Left lung (tissue), 14 donors: ENCODE measurements at places on chromosomes 2 and 18. TPM values are rescaled to one million over a fixed set of nuclear protein-coding genes. Genes with fewer than 3 reads are reported as not detected.

The CAMKMT gene
- 17.5 TPM for total RNA-seq

The HAAO gene
- 6.2 TPM for total RNA-seq

DNA sequence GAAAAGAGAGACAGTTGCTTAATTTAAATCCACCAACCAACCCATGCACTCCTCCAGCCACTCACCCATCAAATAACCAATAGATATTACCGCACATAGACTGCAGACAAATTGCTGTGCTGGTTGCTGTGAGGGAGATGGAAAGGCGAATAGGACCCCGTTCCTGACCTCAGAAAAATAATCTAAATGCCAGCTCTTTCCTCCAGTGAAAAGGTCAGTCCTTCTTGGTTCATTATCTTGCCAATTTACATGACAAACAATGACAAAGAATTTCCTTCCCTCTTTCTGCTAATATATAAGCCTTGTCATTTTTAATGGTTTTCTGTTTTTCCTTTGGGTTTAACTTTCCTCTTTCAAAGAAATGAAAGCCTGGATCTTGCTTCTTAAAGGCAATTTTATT is 61.6 kb downstream of the MEP1B start:
- H3K4me1 ChIP-seq: no peaks in the 10 kb centered on the region
- no peak overlapping the region for H3K27ac ChIP-seq
- no peak overlapping the region for H3K4me3 ChIP-seq
- DNase-seq: no peak
- no peaks in the 10 kb centered on the region for H3K27me3 ChIP-seq
- no peaks in the 10 kb centered on the region for H3K36me3 ChIP-seq

- no peaks in the 10 kb centered on the region for H3K27me3 ChIP-seq
- H3K27ac ChIP-seq: no peak overlapping the region
- H3K36me3 ChIP-seq: no peaks in the 10 kb centered on the region
- no peak overlapping the region for H3K4me3 ChIP-seq
- DNase-seq: no peak
- H3K4me1 ChIP-seq: no peaks in the 10 kb centered on the region
These were observed 62.7 kb upstream of the GATA6 start for GRCh38 chr18:22106536-22107292.

The CCDC74A gene
- 2.7 TPM for total RNA-seq

DNA sequence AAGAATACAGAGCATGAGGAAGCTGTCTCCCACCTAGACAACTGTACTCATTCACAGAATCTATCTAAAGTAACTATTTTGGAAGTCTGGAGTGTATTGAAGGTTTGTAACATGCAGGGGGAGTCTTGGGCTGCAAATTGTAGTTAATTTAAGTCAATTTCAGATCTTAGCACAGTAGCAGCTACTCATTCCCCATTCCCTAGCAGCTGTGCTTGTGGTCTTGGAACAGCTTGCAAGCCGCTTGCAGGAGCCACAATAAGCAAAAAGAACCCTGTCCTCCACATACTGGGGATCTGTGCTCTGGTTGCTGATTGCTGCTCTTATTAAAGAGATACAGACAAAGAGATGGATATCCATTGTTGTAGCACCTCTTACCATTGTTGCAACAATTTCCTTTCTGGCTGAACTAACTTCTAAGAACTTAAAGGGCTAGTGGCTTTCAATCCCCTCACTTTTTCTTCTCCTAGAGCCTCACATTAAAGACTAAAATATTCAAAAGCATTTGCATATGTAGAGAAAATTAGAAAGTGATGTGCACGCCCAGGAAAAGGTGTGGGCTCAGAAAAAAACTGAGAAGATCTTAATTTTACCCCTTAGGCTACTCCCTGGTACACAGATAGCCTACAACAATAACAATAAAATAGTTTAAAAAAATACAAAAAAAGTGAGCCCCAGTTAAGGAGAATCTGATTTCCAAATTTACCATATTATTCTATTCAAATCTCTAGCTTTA is 1775.1 kb upstream of the PIK3C3 start:
- H3K4me3 ChIP-seq: no peak overlapping the region
- H3K4me1 ChIP-seq: no peaks in the 10 kb centered on the region
- no peaks in the 10 kb centered on the region for H3K27me3 ChIP-seq
- no peak overlapping the region for H3K27ac ChIP-seq

DNA sequence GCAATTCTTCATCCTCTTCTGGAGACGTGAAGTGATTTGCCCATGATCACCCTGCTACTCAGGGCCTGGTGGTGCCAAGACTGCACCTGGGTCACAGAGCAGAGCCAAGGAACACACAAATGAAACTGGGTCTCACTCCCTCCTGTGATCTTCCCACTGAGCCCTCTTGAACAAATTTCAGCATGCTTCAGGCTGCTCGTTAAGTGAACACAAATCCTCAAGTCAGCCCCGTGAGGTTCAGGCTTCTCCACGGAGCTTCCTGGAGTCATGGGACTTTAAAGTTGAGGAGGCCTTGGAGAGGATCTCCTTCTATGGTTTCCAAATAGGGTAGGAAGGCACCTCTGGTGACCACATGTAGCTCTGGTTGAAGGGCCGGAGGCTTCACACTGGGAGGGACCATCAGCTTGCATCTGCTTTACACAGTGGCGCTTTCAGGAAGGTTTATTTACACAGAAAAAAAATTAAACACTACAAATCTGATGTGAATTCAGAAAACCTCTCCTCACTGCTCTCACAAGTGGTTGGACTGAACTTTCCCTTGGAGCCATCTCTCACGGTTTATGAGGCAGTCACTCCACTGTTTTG is 255.4 kb downstream of the LOXHD1 start:
- no peak for DNase-seq
- no peaks in the 10 kb centered on the region for H3K36me3 ChIP-seq
- no peak overlapping the region for H3K27ac ChIP-seq
- no peaks in the 10 kb centered on the region for H3K4me1 ChIP-seq
- no peaks in the 10 kb centered on the region for H3K27me3 ChIP-seq

The RUFY4 gene
- total RNA-seq: not detected

GRCh38 chr2:492178-492577 is 185.0 kb downstream of the TMEM18 start:
- H3K4me3 ChIP-seq: no peak overlapping the region
- no peak for DNase-seq
- no peaks in the 10 kb centered on the region for H3K4me1 ChIP-seq
- no peaks in the 10 kb centered on the region for H3K36me3 ChIP-seq

- H3K27me3 ChIP-seq: no peaks in the 10 kb centered on the region
- no peak for DNase-seq
- H3K36me3 ChIP-seq: no peaks in the 10 kb centered on the region
These were observed 6.6 kb downstream of the ASB18 start for GRCh38 chr2:236257575-236257974.

DNA sequence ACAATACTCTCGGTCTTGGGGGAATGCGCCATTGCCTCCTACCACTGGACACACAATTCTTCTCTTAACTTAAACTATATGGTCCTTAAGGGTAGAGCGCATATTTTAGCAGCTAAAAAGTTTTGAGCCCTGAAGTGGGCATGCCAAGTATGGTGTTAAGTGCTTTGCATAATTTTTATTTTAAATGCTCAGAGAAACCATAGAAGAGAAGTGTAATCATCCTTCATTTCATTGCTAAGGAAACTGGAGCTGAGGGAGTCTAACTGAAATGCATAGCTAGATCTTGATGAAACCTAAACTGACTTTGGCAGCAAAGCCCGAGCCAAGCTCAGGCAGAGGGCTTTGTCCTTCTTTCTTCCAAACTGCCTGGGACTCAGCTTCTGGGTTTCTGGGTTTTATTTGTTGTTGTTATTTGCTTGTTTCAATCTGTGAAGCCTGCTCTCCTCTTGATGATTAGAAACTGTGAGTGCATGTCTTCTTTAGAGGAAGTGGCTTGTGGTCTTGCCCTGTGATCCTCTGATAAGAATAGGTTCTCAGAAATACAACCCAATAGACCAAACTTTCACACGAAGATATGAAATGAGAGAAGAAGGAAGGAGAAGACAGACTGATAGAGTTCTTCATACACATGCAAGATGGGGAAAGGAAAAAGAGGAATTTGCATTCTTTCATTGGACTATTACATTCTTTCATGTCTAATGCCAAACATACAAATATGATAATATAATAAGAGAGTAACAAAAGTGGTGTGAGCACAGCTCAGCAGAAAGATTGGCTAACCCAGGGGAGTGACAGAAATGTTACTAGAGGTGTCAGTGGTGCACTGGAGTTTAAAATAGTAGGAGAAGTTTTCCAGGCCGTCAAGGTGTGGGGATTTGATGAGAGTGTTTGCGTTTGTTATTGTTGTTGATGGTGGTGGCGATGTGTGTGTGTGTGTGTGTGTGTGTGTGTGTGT is 7.5 kb upstream of the RNF144A start:
- H3K4me3 ChIP-seq: no peak overlapping the region
- H3K4me1 ChIP-seq: no peaks in the 10 kb centered on the region
- H3K36me3 ChIP-seq: no peaks in the 10 kb centered on the region
- H3K27me3 ChIP-seq: no peaks in the 10 kb centered on the region

- H3K4me1 ChIP-seq: peaks cover 18% of the 10 kb centered on the region
- no peak overlapping the region for H3K27ac ChIP-seq
- peak; percentile 58 for DNase-seq
- H3K4me3 ChIP-seq: no peak overlapping the region
- H3K27me3 ChIP-seq: no peaks in the 10 kb centered on the region
These were observed 43.1 kb downstream of the TNS1 start for GRCh38 chr2:217959723-217960122.

DNA sequence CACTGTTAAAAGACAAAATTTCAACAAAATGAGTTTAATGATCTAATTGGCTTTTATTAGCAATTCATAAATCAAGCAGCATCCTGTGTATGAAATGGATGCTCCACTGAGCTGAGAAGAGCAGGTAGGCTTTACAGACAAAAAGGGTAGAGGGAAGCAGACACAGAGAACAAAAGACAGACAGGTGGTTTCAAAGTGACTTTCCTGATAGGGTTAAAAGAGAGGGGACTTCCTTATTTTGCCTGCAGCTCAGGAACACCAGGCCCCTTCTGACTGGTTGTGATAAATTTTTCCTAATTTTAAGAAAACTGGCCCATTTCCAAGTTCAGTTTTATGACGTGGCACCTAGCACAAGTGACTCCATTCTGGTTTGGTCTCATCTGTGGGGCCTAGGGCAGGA is 11.9 kb downstream of the TEX51 start:
- H3K4me1 ChIP-seq: no peaks in the 10 kb centered on the region
- no peak for DNase-seq
- no peak overlapping the region for H3K4me3 ChIP-seq
- no peak overlapping the region for H3K27ac ChIP-seq

DNA sequence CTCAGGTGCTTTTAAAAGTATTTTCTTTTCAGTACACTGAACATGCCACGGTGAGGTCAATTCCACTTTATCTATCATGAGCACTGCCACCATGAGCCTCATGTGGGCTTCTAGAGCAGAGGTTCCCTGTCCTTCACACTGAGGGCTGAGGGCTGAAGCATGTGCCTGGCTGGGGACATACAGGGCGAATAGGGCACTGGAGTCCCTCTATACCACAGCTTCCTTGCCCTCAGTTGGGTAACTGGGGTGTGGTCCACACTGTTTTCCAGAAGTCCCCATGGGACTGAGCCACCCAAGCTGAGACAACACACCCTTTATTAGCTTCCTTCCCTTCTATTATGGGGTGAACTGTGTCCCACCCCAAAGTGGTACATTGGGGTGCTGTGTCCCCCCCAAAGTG is 172.2 kb upstream of the ID2 start:
- H3K4me1 ChIP-seq: peaks cover 17% of the 10 kb centered on the region
- no peak for DNase-seq
- no peaks in the 10 kb centered on the region for H3K27me3 ChIP-seq
- no peak overlapping the region for H3K4me3 ChIP-seq

DNA sequence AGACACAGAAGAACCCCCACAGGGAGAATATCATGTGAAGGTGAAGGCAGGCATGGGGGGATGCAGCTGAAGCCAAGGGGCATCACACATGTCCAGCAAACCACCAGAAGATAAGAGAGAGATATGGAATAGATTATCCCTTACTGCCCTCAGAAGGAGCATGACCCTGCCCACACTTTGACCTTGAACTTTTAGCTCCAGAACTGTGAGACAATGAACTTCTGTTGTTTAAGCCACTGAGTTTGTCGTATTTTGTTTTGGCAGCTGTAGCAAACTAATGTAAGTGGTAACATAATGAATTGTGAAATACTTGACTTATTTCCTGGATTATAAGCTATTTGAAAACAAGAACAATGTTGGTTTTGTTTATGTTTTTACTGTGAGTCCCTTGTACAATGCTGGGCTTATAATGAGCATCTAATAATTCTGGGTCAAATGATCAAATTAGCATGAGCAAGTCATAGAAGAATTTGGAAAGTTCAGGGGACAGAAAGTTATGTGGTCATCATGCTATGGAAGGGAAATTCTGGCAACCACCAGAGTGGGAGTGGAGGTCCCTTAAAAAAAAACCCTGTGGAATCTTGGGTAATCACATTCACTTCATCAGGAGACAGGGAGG is 541.0 kb upstream of the KLHL29 start:
- DNase-seq: no peak
- no peak overlapping the region for H3K27ac ChIP-seq
- H3K4me1 ChIP-seq: no peaks in the 10 kb centered on the region
- H3K4me3 ChIP-seq: no peak overlapping the region
- H3K27me3 ChIP-seq: no peaks in the 10 kb centered on the region

GRCh38 chr2:133674433-133675331 is 106.4 kb upstream of the NCKAP5 start:
- H3K4me1 ChIP-seq: no peaks in the 10 kb centered on the region
- no peaks in the 10 kb centered on the region for H3K27me3 ChIP-seq
- H3K27ac ChIP-seq: peak overlapping the region; percentile 34
- H3K4me3 ChIP-seq: no peak overlapping the region

DNA sequence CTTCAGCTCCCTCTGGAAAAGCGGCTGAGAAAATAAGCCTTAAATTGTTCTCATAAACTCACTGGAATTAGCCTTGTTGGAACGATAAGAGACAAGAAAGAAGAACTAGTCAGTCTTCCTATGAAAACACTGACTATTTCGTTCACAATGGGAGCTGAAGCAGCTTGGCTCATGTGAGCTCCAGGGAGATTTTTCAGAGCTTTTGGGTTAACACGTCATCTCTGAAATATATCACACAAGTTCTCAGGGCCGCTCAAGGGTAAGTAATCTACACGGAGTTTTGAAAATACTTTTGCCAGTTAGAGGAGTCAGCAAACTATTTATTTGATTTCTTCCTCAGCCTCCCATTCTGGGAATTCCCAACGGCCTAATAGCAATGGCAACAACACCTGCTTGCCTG is 316.2 kb upstream of the MGAT5 start:
- H3K27me3 ChIP-seq: no peaks in the 10 kb centered on the region
- no peak overlapping the region for H3K4me3 ChIP-seq
- no peak for DNase-seq
- no peaks in the 10 kb centered on the region for H3K36me3 ChIP-seq
- no peak overlapping the region for H3K27ac ChIP-seq
- H3K4me1 ChIP-seq: no peaks in the 10 kb centered on the region

The ICA1L gene
- 2.7 TPM for total RNA-seq
